ENCODE measurements at places on chromosomes 3 and 15.
A peak's percentile ranks its signal among the peaks of the same experiment; 100 is the strongest.

DNA sequence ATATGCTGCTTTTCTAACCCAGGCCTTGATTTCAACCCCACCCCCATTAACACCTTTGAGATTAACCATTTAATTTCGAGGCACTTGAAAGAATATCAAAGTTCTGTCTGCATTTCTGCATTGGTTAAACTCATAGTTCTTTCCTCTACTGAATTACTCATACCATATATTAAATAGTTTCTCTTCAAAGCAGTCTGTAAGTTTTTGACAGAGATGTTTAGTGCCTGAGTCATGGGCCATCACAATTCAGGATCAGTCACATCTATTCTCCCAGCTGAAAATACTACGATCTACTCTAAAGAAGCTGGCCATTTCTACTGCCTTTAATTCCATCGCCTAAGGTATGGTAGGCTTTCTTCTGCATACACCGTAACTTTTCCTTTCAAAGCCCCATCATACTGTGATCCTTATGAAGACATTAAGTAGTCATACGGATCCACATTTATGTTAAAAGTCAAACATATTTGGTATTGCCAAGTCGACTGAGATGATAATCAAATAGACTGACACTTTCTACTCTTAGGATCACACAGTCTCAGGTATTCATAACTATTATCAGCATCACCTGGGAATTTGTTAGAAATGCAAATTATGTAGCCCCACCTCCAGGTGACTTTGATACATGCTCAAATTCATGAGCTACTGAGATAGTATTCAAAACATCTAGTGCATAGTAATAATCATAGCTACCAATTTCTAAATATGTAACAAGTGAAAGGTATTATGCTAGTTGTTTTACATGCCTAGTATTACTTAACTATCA, 489.4 kb upstream of the IL12A start:
- DNase-seq: peak; percentile 22

- DNase-seq: no peak
Measured at GRCh38 chr3:188326968-188327367, 173.0 kb downstream of the LPP start.

DNA sequence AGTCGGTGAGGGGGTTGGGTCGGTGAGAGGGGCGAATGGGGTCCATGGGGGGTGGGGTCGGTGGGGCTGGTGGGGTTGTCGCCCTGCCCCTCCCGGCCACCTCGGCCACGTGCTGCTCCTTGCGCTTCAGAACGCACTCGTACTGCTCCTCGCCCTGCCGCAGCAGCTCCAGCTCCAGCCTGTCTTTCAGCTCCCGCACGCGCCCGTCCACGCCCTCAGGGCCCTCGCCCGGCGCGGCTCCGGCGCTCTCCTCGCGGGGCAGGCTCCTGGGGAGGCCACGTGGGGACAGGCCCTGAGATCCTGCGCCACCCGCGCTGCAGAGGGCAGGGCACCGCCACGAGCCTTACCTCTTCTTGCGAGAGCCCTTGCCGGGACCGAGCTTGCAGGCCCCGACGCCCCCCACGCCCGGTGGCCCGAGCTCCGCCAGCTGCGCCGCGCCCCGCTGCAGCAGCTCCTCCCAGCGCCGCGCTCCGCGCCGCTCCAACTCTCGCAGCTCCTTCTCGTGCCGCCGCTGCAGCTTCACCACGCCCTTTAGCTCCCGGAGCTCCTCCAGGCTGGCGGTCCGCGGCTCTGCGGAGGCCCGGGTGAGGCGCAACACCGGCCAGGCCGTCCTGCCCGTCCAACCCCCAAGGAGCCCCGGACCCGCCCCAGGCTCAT, 8.2 kb upstream of the ANKRD63 start:
- no peak for DNase-seq

DNA sequence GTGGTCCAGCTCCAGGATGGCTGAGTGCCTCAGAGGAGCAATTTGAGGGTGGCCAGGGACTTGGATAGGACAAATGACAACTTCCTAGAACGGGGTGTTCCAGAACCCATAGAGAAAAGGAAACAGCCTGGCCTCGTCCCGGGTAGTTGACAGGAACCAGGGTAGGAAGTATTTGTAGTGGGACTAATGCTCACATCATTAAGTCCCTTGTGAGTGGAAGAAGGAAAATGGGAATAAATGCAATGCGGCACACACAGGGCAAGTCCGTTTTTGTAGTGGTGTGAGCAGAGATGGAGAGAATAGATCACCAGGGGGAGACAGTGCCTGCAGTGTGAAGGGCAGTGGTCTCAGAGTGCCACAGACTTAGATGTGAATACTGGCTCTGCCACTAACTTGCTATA, 19.6 kb downstream of the TIMP4 start:
- DNase-seq: peak; percentile 42

- no peak for DNase-seq
Measured at GRCh38 chr3:45786801-45787495, 9.4 kb downstream of the SLC6A20 start.

DNA sequence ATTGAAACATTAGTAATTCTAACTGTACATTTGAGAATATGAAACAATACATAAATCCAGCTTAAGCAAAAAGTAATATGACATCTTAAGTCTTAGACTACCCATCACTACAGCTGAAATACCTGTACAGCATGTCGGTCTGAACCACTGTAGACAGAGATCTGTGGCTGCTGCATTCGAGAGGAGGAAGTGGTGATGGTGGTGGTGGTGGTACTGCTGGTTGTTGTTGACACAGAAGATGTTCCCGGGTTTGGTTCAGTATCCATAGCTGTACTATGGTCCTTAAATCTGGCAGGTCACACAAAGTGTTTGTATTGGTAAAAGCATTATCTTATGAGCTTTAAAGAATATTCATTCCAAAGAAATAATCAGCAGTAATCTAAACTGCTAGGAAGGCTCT, 2.9 kb downstream of the PHC3 start:
- DNase-seq: no peak

DNA sequence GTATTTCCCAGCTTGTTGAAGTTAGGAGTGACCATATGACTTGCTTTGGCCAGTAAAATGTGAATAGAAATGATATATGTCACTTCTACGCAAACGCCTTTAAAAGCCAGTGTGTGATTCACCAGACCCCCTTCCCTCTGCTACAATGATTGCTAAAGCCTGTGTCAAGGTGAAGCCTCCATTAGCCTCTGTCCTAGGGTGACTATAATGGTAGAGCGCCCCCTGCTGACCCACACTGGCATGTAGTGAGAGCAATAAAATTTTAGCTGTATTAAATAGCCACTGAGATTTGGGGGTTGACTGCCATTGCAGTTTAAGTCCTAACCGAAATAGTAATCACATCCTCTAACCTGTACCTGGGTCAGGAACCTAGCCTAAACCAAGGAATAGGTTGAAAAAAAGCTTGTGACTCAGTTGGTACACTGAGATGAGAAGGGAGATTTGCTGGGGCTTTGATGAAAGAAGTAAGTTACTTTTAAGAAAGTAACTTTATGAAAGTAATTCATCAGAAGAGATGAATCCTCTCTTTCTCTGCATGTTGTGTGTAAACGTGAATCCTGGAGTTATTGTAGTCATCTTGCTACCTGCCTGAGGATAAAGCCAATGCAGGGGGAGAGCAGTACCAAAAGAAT, 52.6 kb downstream of the GTF2E1 start:
- peak; percentile 72 for DNase-seq

GRCh38 chr3:185290266-185290665, 36.4 kb upstream of the EHHADH start:
- DNase-seq: no peak

DNA sequence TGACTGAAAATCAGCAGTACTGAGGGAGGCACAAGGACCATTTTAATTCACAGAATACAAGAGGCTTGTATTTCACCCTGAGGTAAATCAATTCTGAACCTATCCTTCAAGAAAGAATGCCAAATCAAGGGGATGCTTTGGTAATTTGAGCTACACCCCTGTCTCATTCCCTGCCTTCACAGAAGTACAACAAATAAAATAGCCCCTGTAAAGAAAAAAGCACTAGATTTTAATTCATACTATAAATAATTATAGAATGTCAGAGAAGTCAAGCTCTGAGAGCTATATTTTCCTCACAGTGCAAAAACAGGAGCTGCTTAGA, 249.0 kb downstream of the ISL2 start:
- no peak for DNase-seq

- no peak for DNase-seq
Measured at GRCh38 chr3:24480497-24480896, 14.2 kb downstream of the THRB start.

GRCh38 chr3:43248185-43248583, 38.2 kb upstream of the SNRK start:
- DNase-seq: no peak

DNA sequence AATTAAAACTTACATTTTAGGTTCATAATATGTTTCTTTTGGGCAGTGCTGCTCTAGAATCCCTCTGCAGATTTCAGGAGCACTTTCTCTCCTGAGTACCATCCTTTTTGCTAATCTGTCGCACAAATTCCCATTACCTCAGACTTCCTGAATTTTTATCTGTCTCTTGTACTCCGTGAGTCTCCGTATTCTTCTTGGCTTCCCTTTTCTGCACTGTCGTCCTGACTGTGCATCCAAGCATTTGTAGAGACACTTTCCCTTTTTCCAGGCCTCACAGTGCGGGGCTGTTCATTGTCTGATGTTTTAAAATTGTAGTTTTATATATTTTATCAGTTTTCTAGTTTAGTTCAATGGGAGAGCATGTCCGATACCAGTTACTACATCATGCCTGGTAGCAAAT, 27.3 kb downstream of the MEF2A start:
- DNase-seq: no peak

GRCh38 chr15:85622221-85622831, 172.4 kb downstream of the KLHL25 start:
- DNase-seq: peak; percentile 69

GRCh38 chr3:194750491-194750828, 64.8 kb downstream of the FAM43A start:
- no peak for DNase-seq

DNA sequence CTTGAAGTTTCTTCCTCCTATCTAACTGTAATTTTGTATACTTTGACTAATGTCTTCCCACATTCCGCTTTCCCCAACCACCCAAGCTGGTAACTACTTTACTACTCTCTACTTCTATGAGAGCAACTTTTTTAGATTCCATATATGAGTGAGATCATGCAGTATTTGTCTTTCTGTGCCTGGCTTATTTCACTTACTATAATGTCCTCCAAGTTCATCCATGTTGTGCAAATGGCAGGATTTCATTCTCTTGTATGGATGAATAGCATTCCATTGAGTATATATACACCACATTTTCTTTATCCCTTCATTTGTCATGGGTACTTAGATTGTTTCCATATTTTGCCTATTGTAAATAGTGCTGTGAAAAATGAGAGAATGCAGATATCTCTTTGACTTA, 78.5 kb upstream of the CCNL1 start:
- no peak for DNase-seq

DNA sequence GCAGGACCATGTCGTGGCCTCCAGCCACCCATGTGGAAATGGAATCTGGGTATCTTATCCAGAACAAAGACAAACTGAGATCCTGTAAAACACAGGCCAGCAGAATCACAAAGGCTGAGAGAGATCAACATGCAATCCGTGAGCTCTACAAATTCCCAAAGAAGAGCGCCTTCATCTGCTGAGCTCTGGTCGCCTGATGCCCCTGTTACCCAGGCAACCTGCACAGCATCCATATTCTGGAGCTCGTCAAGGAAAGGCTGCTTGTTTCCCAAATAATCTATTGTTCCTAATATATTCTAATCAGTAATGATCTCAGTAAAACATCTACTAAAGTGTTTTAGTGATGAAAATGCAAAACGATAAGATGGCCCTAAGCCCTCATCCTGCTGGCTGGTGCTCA, 133.6 kb downstream of the OCA2 start:
- no peak for DNase-seq

GRCh38 chr3:8517487-8517886, 15.9 kb downstream of the LMCD1 start:
- DNase-seq: no peak

DNA sequence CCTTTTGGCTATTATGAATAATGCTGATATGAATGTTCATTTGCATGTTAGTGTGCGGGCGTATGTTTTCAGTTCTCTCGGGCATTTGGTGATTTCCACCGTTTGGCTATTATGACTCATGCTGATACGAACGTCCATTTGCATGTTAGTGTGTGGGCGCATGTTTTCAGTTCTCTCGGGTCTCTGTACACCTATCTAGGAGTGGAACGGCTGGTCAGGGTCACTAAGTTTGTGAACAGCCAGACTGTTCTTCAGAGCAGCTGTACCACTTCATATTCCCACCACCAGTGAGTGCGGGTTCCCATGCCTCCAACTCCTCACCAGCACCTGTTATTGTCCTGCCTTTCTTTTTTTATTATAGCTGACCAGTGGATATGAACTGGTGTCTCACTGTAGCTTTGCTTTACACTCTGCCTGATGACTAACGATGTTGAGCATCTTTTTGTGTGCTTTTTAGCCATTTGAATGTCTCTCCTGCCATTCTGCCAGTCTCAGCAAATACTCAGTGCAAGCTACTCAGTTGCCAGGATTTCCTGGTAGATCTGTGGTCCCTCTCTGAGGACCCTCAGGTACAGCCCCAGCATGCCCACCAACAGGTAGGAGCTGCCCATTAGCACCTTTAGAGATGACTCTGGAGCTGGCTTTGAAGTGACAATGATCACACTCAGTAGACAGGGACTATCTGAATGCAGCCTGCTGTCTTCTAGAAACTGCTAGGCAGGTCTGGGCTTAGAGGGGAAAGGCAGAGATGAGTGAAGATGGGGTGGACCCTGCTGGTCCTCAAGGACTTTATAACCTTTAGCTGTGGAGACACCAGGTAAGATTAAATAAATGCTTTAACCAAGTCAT, 141.1 kb downstream of the XXYLT1 start:
- no peak for DNase-seq

- no peak for DNase-seq
Measured at GRCh38 chr3:195151866-195152541, 119.0 kb downstream of the XXYLT1 start.

- no peak for DNase-seq
Measured at GRCh38 chr3:38641461-38642110, 7.9 kb downstream of the SCN5A start.
